ENCODE measurements at places on chromosomes 7 and 10.
A peak's percentile ranks its signal among the peaks of the same experiment; 100 is the strongest.

- no peaks in the 10 kb centered on the region for H3K4me1 ChIP-seq
- no peak overlapping the region for H3K27ac ChIP-seq
- H3K36me3 ChIP-seq, result no peaks in the 10 kb centered on the region
- H3K4me3 ChIP-seq, result no peak overlapping the region
- H3K27me3 ChIP-seq, result no peaks in the 10 kb centered on the region
- no peak for DNase-seq
These were observed 1105.7 kb downstream of the REEP3 start for GRCh38 chr10:64626924-64627323.

DNA sequence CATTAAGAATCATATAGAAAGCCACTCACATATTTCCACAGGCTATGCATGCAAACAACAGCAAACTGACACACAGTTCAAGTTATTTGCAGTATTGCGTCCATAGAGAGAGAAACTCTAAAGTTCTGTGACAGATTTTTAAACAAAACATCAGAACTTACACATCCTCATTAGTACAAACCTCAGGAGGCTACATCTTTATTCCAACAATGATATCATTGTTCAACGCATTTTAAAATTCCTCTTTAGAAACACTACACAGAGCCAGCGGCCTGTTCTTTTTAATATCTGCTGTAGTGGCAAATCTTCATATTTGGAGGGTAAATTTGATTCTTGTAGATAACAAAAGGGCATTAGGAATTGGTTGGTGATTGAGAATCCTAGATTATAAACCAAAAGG, 55.9 kb upstream of the NFE2L3 start:
- H3K27me3 ChIP-seq, result no peaks in the 10 kb centered on the region
- no peak for DNase-seq
- no peaks in the 10 kb centered on the region for H3K36me3 ChIP-seq
- H3K4me1 ChIP-seq, result no peaks in the 10 kb centered on the region

GRCh38 chr10:21517134-21518031, 8.1 kb downstream of the SKIDA1 start:
- H3K4me1 ChIP-seq, result peaks cover 3% of the 10 kb centered on the region
- DNase-seq, result peak; percentile 70
- H3K27ac ChIP-seq, result peak overlapping the region; percentile 1
- peak overlapping the region; percentile 30 for H3K4me3 ChIP-seq
- H3K36me3 ChIP-seq, result no peaks in the 10 kb centered on the region

DNA sequence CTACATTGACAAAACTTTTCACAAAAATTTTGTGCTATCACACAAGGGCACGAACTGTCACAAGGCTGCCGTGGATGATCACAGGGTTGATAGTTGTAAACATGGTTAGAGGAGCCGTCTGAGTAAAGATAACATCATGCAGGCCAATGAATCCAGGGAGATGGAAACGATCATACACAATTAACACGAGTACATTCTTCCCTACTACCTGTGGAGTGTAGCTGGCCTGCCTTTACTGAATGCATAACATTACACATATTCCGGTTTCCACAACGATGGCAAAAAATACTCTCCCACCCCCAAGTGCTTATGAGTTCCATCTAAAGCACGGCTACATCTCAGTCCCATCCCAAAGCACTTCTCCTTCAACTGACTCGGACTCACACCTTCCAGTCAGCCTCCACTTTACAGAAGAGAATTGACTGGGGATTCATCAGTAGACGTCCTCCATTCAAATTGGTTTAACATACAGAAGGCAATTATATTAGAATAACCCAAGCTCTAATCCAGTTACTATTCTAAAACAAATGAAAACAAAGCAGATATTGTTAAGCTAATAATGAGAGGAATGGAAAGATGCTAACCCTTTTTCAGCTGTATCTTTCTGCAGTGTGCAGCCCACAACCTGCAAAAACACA, 69.0 kb downstream of the EZH2 start:
- no peaks in the 10 kb centered on the region for H3K27me3 ChIP-seq
- H3K36me3 ChIP-seq, result no peaks in the 10 kb centered on the region
- DNase-seq, result no peak
- H3K27ac ChIP-seq, result no peak overlapping the region
- H3K4me1 ChIP-seq, result peaks cover under 1% of the 10 kb centered on the region

DNA sequence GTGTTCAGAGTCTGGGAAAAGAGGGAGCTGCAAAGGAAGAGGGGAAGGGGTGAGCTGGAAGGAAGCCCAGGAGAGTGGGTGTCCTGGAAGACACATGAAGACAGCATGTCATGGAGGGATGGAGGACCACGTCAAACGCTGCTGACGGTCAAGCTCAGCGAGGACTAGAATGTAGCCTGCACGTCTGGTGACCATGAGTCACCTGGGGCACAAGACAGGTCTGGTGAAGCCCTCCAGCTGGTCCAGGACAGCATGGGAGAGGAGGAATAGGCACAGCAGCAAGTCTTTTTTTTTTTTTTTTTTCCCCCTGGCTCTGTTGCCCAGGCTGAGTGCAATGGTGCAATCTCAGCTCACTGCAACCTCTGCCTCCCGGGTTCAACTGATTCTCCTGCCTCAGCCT, 19.6 kb upstream of the AMZ1 start:
- peaks cover 5% of the 10 kb centered on the region for H3K27me3 ChIP-seq
- DNase-seq, result peak; percentile 91
- H3K4me3 ChIP-seq, result no peak overlapping the region
- no peaks in the 10 kb centered on the region for H3K36me3 ChIP-seq
- H3K4me1 ChIP-seq, result no peaks in the 10 kb centered on the region
- H3K27ac ChIP-seq, result no peak overlapping the region

DNA sequence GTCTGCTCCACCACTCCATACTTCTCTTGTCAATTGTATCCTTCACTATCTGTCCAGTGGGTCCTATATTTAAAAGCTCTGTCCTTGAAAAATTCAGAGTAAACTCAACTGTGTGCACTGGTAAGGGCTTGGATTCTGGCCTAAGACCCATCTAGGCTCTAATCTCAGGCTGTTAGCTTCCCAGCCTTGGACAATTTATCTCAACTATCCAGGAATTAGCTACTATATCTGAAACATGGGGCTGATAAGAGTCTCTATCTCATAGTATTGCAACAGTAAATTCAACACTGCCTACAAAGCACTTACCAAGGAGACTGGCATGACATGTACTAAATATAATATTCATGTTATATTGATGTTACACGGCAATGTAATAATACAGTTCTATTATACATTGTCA, 303.4 kb downstream of the XPNPEP1 start:
- no peak for DNase-seq
- no peaks in the 10 kb centered on the region for H3K4me1 ChIP-seq
- H3K27ac ChIP-seq, result no peak overlapping the region
- H3K36me3 ChIP-seq, result no peaks in the 10 kb centered on the region
- H3K4me3 ChIP-seq, result no peak overlapping the region
- H3K27me3 ChIP-seq, result no peaks in the 10 kb centered on the region

Data from fibroblast of lung (primary cell).